ENCODE measurements at places on chromosomes 3 and 15.

DNA sequence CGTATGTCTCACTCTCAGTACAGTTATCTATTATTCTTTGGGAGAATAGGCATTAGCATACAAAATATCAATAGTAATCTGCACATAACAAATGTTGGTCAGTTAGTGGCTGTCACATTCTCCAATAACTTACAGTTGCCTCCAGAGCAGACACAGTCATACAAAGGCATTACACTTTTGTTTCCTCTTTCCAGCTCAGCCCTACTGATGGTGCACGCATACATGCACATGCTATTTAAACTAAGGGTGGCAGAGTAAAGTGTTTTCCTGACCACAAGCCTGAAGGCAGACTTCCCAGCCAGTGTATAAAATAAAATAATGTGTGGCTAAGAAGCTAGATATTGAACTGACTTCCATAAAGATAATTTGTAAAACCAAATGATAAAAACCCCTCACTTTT, 47.6 kb downstream of the PHLDB2 start:
- DNase-seq, result peak; percentile 55

DNA sequence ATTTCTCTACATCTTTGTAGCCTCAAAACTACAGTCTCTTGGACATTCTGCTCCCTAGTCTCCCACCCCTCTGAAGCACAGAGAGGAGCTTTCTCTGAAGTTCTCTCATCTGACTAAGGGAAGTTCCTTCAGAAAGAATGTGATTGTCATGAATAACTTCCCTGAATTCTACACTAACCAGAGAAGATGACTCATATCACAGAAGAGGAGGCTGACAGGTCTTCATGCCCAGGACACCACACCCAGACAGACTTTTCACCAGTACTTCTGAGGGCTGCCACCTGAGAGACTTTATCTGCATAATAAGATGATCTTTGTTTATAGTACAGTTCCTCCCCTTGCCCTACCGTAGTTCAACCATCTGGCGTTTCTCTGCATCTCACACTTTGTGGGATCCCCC, 52.8 kb downstream of the CDIN1 start:
- DNase-seq, result no peak

- no peak for DNase-seq
Measured at GRCh38 chr15:82309802-82310201, 39.5 kb downstream of the GOLGA6L10 start.

DNA sequence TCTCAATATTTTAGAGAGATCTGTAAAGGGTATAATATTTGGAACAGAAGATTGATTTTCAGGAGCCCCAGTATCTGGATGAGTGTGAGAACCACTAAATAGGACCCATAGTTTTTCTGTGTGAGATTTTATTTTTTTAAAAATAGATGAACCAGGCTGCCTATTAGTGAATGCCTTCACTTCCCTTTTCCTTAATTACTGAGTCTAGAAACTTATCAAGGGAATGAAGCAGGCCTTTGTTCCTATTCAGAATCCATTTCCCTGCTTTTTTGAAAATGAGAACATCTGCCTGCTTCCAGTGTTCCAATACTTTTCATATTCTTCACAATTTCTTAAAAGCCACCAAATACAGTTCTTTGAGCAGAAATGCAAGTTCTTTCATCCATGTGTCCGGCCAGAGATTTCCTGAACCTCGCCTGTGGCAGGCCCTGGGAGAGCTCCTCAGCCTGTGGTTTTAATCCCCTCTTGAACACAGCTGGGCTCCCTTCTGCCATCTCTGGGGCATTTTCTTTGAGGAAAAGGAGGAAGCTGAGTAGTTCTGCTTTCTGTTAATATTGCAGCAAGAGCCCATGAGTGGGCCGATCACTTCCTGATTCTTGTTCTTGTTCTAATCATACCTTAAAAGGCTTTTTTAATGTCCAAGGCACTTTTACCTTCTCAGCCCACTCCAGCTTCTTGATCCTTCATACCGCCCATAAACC, 4.7 kb downstream of the EHD4 start:
- no peak for DNase-seq

- peak; percentile 30 for DNase-seq
Measured at GRCh38 chr3:58994746-58995330, 55.0 kb downstream of the CFAP20DC start.

GRCh38 chr3:168061332-168061996, 34.3 kb downstream of the GOLIM4 start:
- DNase-seq, result no peak

- peak; percentile 59 for DNase-seq
Measured at GRCh38 chr15:30903497-30904187, at the start of gene FAN1. Gene FAN1, plus strand, starts transcription at chr15:30903915. Its CDS starts 749 bp downstream, at chr15:30904664.

DNA sequence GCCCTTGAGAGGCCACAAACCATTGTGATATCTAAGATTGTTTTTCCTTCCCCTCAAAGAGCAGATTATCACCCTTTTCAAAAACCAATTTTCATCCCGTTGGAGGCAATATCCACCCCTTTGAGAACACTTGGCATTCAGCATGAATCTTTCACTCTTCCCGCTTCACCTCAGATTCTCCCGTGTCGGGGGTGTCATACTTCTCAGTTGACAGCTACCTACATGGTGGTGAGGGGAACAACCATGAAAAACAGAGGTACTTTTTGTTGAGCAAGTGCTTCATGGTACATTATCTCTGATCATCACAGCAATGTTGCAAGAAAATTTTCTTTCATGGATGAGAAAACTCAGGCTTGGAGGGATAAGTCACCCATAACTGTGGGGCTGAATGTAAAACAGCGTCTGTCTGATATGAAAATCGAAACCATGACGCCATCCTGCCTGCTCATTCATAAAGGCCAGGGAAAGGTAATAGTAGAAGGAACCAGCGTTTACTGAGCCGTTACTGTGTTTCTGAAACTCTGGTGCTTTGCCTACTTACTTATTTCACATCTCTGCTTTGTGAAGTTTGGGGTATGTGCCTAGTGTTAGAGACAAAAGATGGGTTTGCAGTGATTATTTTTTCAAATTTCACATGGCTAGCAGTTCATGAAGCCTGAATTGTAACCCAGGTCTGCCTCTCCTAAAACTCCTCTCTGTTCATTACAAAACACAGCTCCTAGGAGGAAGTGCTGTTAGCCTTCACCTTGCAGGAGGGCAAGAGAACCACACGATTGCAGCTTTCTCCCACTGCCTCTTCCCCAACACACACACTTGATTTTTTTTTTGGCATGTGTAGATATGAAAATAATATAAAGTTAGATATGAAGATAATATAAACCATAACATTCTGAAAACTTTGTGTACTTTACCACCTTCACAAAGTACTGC, 35.4 kb downstream of the SV2B start:
- DNase-seq, result no peak

DNA sequence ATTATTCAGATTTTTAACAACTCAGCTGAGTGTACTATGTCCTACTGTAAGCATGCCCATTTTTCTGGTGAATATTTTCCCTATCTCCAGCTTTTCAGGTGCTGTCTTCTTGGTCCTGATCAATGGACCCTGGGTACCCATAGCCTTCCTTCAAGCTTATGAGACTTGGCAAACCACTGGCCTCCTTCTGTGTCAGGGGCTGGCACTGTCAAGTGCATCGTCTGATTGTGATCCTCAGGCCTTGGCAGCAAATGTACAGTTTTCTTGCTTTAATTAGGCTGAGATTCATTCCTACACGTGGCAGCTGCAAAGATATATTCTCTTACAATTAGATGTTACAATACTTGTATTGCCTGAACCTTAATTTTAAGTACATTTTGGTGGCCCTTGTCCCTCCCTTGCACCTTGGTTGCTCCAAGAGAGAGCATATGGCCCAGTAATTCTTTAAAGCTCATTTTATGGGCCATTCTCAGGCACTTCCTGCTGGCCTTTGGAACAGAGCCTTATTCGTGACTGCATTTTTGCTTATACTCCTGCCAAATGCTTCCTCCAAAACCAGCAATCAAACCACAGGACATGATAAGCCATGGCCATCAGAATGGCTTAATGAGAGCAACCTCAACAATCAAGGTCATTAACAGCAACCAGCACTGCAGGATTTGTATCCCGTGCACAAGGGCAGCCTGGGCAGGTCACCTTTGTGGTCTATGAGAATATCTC, 179.9 kb downstream of the CNTN6 start:
- no peak for DNase-seq

- DNase-seq, result no peak
Measured at GRCh38 chr3:182235504-182235903, 523.8 kb downstream of the SOX2 start.

- no peak for DNase-seq
Measured at GRCh38 chr3:6516143-6516542, 344.8 kb upstream of the GRM7 start.

GRCh38 chr3:139187154-139187553, 142.5 kb upstream of the PRR23C start:
- DNase-seq, result no peak

GRCh38 chr3:185176750-185177359, 24.0 kb upstream of the C3orf70 start:
- no peak for DNase-seq

GRCh38 chr3:109225516-109225915, 89.0 kb downstream of the C3orf85 start:
- no peak for DNase-seq

DNA sequence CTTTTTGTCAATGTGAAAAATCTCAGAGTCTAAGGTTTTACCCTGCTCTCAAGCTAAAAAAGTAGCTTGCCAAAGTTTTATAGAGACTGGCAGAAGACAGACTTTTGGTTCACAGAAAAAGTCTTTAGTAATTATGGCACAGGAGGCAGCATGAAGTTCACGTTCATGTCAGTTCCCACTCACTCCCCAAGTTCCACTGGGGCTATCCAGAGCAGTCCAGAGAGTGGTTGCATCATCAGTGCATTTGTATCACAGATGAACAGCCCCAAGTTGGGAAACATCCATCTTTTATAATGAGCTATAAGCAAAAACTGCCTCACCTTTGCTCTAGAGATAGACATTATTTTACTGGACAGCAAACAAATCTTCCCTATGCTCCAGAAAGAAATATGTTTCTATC, 454.1 kb upstream of the AGTR1 start:
- no peak for DNase-seq

DNA sequence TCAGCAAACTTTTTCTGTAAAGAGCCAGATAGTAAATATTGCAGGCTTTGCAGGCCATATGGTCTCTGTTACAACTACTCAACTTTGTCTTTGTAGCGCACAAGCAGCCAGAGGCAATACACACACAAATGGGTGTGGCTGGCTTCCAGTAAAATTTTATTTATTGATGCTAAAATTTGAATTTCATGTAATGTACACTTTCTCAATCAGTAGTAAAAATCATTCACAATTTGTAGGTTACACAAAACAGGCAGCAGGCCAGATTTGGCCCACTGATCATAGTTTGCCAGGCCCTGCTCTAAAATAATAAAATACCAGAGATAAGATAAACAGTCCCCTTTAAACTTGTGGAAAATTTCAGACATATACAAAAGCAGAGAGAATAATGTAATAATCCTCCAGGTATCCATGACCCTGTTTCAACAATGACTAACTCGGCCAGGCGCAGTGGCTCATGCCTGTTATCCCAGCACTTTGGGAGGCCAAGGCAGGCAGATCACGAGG, 330.3 kb downstream of the SHQ1 start:
- no peak for DNase-seq

- DNase-seq, result peak; percentile 10
Measured at GRCh38 chr3:19937459-19938294, 3.7 kb upstream of the EFHB start.

DNA sequence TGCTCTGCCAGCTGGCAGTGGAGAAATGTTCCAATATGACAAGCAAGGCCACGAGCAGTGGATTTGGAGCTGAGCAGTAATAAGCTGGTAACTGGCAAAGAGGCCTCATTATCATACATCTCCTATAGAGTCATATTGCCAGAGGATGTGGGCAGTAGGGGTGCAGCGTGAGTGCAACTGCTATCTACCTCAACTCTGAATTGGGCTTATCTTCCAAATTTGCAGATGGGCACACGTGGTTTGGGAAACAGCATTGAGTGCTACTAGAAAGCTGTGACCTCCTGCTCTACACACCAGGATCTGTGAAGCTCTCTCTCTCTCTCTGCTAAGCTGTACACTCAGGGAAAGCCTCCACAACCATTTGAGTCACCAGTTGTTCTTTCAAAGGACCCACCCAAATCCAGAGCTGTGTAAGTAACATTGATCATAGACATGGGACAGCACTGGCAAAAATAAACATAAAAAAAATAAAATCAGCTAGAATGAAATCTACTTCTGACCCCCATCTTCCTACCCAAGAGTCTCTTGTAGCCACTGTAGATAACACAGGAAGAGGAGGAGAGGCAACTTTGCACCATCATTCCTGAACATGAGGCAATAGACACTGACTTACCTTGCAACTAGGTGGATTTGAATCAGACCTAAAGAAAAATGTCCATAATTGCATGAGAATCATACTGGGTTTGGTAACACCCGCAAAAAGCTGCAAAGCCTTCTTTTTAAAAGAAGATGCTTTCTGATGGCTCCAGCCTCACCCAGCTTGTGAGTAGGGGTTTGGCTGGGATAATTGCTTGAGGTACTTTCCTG, 82.9 kb upstream of the THBS1 start:
- DNase-seq, result no peak

Data from retinal pigment epithelial cell (primary cell).